ENCODE measurements at places on chromosomes 3 and 15.

DNA sequence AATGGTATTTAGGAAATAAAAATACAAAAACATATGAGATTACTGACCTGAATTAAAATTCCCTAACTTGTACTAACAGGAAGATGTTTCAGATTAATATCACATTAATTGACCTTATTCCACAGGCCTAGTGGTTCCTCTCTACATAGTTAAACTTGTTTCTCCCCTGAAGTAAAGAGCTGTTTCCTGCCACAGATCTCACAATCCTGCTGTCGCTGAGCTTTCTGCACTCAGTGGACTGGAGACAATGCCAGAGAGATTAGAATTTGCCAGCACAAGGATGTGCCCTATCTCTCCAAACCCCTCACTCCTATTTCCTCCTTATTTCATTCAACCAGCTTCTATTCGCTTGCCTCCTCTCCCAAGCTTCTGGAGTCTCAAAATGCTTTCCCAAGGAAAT, 130.6 kb downstream of the CTNNB1 start:
- peak; percentile 85 for ATAC-seq

- ATAC-seq, result no peak
Measured at GRCh38 chr3:131620977-131621376, 118.2 kb upstream of the MRPL3 start.

GRCh38 chr3:194166682-194167479, 30.9 kb downstream of the HES1 start:
- peak; percentile 78 for ATAC-seq

- ATAC-seq, result no peak
Measured at GRCh38 chr3:34207806-34208205, 409.4 kb downstream of the PDCD6IP start.

GRCh38 chr3:16888785-16889607, 4.2 kb downstream of the PLCL2 start:
- no peak for ATAC-seq

DNA sequence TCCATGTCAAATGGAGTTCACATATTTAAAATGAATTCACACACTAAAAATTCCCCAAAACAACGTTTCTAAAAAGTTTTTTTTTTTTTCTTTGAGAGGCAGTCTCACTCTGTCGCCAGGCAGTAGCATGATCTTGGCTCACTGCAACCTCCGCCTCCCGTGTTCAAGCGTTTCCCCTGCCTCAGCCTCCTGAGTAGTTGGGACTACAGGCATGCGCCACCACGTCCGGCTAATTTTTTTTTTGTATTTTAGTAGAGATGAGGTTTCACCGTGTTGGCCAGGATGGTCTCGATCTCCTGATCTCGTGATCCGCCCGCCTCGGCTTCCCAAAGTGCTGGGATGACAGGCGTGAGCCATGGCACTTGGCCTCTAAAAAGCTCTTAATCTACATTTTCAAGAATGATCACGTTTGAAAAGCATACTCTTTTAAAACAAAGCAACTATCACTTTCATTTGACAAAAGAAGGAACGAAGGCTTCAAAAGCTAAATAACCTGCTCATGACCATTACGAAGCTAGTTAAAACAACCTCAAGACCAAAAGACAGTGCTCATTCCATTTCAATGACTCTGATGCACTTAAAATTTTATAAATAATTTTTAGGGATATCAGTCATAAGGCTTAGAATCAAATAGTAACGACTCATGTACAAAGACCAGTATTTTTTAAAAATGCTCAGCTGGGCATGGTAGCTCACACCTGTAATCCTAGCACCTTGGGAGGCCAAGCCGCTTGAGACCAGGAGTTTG, 5.5 kb downstream of the UBE3A start:
- ATAC-seq, result no peak

All from SK-N-SH treated with all-trans-retinoic acid at 6 μM for 48 hours (cell line).